ENCODE measurements at places on chromosomes 16 and 17.

- DNase-seq = no peak
These were observed 65.9 kb downstream of the CEP95 start for GRCh38 chr17:64572682-64573154.

GRCh38 chr16:149024-149660 is 3.3 kb upstream of the HBZ start:
- no peak for DNase-seq

DNA sequence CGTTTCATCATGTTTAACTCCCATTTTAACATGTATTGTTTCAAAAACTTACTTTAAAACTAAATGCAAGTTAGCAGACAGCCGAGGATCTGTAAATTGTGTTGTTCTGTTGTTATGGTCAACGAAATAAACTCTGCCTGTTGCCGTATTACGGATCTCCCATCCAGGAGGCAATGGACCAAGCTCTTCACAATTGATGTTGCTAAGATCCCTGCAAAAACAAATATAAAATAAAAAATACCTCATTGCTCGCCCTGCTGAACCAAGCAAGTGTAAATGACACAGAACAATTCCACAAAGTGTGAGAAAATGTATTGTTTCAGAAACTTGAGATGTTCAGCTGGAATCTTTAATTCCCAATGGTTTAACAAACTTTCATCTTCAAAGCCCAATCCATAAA is 65.0 kb downstream of the CEP95 start:
- no peak for DNase-seq

DNA sequence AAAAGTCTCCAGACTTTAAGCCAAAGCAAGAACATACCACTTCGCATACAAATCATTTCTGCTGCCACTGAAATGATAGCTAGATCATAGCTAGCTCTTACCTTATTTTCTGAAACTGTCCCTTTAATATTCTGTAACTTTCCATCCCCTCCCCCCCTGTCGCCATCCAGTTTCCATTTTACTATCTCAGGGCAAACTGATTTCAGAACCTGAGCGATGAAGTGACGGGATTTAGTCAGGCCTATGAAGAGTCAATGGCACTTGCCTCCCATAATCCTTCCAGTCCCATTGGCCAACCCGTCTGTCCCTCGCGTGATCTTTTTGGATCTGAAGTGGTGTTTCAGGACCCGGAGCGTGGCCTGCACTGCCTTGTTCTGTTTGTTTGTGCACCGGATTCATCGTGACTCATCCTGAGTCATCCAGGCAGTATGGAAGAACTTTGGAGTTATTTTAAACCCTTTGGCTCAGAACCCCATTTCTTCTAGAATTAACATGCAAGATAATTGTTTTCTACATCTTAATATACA is 199.8 kb upstream of the CHMP6 start:
- no peak for DNase-seq

GRCh38 chr16:84518804-84519341 is 14.4 kb upstream of the MEAK7 start:
- DNase-seq = no peak

DNA sequence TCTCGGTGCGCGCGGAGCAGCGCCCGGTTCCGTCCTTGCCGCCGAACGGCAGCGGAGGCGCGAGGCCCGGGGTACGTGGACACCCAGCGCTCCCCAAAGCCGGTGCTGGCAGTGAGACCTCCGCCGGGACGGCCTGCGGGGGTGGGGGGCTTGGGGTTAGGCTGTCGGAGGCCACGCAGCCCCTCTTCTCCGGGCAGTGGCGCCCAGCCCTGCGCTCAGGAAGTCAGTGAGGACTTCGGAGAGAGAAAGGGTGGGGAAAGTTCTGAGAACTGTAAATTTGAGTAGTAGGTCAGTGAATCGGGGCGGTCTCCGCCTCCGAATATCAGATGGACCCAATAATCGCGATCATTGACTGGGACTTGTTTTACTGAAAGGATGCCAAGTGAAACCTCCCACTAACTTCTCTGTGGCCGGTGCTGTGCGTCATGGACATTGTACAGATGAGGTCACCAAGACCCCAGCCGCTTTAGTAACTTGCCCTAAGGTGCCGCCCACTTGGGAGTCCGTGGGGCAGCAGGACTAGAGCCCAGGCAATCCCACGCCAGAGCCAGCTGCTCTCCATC is 468 bp downstream of the IL4R start:
- DNase-seq = peak; percentile 74

GRCh38 chr16:14286368-14287230 is 215.5 kb downstream of the MRTFB start:
- no peak for DNase-seq

DNA sequence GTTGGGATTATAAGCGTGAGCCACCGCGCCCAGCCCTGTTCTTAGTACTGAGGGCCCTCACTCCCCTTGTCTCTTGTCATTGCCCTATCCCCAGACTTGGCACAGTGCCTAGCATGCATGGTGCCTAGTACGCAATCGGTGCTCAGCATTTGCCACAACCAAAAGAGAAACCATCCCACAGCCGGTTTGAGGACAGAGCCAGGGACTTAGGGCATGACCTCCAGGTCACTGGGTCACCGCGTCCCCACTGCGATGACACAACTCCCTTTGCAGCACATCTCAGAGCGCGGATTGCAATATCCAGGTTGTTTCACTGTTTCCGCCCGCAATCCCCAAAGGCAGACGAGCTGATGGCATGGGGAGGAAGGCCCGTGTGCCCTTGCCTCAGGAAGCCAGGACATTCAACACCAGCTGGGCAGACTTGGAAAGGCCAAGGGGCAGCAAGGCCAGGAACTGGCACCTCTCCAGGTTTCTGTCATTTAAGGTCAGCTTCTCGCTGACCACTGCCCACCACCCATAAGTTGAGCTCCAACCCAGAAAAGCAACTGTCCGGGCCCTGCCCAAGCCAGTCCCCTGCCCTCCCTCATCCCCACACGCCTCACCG is 274.5 kb downstream of the MRTFB start:
- no peak for DNase-seq

DNA sequence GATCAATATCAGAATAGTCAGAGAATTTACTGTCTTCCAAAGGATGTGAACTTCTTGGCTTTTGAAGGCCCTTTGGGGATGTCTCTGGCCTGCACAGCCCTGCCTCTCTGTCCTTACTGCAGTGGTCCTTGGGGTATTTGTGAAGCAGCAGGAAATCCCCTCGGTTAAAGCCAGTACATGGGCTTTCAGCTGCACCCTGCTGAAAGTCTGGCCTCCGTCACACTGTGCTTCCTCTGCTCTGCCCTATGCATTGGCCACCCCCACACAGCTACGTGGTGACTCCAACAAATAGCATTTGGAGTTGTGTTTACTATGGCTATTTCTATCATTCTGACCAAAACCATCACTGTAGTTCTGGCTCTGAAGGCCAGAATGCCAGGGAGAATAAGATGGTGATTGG is 21.2 kb downstream of the SYCE1L start:
- DNase-seq = no peak

- DNase-seq = no peak
These were observed 1.1 kb downstream of the ORC6 start for GRCh38 chr16:46690281-46691178.

DNA sequence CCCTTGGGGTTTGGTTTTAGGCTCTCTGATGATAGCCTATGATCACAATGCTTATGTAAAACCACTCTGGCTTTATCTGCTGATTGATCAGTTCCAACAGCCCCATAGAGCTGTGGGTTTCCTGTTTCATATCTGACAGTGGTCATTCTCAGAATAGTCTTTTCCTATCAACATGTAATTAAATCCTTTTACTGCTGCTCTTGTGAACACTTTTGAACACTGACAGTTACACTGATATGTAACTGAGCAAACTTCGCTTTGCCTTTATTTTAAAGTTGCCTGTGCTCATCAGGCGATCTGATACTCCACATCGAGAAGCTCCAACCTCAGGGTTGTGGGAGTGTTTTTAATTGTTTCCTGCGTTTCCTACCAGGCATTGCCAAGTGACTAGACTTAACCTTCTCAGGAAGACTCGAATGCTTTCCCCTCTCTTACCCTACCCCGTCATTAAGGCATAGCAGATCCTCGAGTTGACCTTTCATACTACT is 17.3 kb upstream of the CLEC18B start:
- DNase-seq = no peak

DNA sequence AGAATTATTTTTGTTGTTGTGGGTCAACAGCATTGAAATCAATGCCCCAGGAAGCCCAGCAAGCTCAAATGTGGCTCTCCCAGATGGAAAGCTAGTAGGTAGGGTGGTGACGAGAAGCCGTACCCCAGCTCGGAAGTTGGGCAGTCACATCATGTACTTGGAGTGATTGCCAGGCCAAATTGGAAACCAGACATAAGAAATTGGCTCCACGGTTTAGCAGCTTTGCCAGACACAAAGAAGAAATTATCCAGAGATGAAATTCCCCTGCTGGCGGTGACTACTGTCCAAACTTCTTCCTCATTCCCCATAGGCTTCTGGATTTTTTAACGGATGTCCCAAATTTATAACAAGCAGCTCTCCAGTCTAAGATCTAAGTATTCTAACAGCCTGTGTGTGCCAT is 95.9 kb downstream of the OR1D5 start:
- no peak for DNase-seq

GRCh38 chr17:32267690-32268205 is 2.1 kb downstream of the RHBDL3 start:
- no peak for DNase-seq

- DNase-seq = no peak
These were observed 48.7 kb upstream of the FOXJ1 start for GRCh38 chr17:76189741-76190140.

DNA sequence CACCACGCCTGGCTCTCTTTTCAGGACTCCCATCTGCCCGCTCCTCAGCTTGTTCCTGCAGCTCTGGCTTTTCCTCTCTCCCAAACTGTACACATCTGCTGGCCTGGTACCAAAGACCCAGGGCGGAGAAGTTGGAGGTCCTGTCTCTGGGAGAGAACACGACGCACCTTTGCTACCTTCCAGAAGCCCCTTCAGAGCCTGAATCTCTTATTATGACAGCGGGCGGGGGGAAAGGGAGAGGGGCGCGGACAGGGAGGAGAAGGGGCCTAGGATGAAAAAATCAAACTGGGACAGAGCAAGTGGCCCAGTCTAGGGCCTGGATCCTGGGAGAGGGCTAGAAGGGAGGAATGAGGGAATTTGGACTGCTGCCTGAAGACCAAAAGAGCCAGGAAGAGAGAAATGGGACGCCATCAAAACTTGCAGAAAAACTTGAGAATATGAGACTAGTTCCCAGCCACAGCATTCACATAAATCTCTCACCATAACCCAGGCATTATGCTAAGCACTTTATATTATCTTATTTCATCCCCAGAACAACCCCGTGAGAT is 2.5 kb upstream of the PER1 start:
- DNase-seq = no peak

- no peak for DNase-seq
These were observed 413.0 kb downstream of the CPPED1 start for GRCh38 chr16:12390644-12391043.

Measured in stimulated activated CD4-positive, alpha-beta T cell treated with anti-CD3 and anti-CD28 coated beads, TNF-alpha, amount 100 ng/mL, for 24 hours (primary cell).